NCI-H1436 treated with DMSO at 0.1 percent for 48 hours (cell line): ENCODE measurements at places on chromosomes 2 and 18.

DNA sequence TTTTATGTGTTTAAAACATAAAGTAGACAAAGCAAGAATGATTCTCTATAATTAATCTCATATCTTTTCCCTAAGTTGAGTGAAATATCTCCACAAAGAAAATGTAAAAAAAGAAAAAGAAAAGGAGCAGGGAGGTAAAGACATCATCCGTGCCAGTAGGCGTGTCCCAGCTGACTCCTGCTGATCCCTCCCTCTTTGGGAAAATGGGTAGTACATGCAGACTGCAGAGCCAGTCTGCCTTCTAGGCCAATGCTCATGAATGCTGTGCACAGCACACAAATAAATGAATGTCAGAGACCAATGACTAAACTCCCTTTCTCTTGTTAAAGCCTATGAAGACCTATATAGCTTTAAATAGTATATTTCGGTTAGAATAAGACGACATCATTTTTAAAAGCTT is 64.7 kb downstream of the RAPH1 start:
- DNase-seq: no peak

DNA sequence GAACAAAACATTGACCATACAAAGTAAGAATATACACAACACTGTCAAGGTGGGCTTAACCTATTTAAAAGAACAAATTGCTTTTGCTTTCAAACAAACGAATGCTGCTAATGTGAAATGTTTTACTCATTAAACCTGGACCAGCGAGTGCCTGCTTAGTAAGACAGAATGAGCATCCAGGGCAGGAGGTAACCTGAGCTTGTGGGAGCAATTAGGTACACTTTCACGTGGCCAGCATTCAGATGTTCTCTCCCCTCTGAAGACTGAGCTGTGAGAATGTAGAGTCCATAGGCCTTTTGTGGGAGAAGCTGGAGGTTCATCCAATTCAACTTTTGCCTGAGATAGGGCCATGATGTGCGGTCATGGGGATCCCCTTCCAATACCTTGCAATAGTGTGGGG is 266.5 kb downstream of the TSN start:
- no peak for DNase-seq

DNA sequence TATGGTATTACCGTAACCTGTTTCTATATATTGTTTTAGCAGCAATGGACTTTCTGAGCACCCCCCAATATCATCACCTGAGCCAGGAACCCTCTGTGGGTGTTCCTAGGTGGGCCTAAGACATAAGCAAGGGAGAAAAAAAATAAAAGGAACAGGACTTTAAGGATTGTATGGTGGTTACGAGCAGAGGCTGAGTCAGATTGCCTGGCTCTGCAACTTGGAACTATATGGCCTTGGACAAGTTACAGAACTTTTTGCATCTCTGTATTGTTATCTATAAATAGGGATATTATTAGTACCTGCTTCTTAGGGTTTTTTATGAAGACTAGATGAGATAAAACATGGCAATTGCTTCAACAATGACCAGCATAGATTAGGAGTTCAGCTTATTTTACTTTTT is 34.9 kb downstream of the MFSD6 start:
- DNase-seq: no peak

- no peak for DNase-seq
Measured at GRCh38 chr2:170323743-170324142, 145.8 kb downstream of the MYO3B start.

DNA sequence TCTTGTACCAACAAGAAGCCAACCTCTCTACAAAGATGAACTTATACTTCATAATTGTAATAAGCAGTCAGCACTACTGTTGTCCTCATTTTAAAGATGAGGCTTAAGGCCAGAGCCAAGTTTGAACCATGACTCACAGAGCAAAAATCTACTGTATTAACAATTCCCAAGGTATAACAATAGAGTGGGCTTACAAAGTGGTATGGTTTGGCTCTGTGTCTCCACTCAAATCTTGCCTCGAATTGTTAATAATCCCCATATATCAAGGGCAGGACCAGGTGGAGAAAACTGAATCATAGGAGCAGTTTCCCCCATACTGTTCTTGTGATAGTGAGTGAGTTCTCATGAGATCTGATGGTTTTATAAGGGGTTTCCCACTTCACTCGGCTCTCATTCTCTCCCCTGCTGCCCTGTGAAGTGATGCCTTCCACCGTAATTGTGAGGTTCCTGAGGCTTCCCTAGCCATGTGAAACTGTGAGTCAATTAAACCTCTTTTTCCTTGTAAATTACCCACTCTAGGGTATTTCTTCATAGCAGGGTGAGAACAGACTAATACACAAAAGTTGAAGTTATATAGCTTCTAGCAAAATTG is 19.5 kb downstream of the MRPL44 start:
- no peak for DNase-seq

- no peak for DNase-seq
Measured at GRCh38 chr2:96116424-96116878, at the start of gene ADRA2B. ADRA2B (minus strand) TSS chr2:96116571; CDS start chr2:96116149, 422 bp downstream.

DNA sequence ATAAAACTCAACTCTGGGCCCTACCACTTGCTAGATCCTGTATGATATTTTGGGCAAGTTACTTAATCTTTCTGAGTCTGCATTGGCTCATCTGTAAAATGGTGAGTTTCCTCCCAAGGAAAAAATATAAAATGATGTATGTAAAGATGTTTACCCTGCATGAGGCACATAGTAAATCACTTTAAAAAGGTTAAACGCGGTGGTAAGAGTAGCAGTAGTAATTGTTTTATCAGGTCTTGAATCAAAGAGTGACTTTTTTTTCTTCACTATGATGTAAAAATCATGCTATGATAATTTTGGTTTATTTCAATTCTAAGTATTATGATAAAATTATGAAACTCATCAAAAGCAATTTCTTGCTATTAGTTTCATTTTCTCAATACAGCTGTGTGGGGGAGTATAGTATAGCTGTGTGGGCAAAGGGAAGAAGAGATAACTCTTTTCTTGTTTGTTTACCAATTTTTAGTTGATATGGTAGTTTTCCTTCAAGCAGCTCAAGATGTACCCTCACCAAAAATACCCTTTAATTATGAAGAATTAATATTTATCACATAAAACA is 10.7 kb downstream of the ARHGAP15 start:
- no peak for DNase-seq

DNA sequence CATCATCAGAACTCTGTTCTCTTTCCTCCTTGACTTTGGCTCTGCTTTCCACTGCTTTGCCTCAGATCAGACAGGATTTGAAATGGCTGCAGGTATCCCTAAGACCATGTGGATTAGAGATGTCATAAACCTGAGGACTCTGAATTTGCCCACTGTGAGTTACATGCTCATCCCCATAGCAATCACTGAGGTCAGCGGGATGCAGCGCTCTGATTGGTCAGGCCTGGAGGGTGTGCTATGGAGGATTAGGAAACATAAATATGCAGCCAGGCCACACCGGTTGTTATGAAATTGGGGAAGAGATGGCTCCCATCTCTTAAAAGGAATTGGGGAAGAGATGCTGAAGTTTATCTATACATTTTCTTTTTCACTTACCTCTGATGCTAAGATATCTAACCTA is 73.7 kb upstream of the DNAJC10 start:
- DNase-seq: no peak

- no peak for DNase-seq
Measured at GRCh38 chr18:23578067-23578701, 8.1 kb downstream of the NPC1 start.

GRCh38 chr2:11998626-11999378 is 252.4 kb downstream of the LPIN1 start:
- no peak for DNase-seq
